ENCODE measurements at places on chromosomes 4 and X.

DNA sequence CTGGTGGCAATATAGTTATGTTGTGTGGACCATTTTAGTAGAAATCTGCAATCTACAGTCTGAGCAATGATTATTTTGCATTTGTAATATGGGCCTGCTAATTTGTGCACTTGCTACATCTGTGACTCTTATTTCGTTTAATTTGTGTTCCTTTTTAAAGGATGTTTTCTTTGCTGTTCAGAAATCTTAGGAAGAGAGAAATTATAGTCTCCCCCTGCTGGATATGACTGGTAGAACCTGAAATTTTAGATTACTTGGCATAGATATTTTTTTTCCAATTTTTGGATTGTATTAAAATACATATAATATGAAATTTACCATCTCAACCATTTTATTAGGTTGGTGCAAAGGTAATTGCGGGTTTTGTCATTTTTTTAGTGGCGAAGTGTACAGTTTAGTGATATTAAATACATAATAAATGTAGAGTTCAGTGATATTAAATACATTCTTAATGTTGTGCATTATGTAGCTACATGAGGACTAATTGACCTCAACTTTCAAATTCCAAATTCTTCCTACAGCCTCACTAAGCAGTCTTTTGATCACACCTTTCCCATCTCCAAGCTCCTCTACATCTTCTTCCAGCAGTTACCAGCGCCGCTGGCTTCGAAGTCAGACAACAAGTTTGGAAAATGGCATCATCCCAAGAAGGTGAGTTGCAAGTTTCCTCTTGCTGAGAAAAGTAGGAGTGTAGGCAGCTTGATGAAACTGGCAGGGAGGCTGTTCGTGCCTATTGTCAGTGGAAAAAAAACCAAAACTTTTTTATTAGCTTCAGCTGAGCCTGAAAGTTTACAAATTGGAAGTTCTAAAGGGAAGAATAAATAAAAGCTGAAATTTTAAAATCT is 82.2 kb downstream of the FNIP2 start:
- no peak for DNase-seq

DNA sequence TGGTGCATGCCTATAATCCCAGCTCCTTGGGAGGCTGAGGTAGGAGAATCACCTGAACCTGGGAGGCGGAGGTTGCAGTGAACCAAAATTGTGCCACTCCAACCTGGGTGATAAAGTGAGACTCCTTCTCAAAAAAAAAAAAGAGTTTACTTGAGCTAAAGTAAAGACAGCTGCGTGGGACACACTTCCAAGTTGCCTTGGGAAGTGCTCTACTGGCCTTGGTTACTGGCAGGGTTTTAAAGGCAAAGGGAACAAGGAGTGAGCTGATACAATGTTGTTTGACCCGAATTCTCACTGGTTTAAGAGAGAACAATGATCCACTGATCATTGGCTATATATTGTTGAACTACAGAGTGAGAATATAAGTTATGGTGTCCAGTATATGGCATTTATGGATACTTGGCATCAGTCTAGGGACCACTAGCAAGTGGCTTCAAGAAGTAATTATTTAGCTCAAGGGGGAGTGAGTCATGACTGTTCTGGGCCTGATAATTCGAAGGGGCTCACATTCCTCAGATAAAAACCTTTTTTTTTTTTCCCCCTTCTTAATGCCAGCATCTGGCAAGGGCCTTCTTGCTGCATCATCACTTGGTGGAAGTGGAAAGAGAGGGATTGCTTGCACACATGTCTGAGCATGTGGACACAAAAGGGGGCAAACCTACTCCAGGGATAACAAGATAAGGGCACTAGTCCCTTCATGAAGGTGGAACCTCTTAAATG is 32.3 kb downstream of the GRK4 start:
- DNase-seq, result no peak

GRCh38 chr4:183263787-183264386 is 56.2 kb downstream of the CLDN22 start:
- DNase-seq, result no peak

GRCh38 chr4:118113220-118113619 is 78.9 kb downstream of the NDST3 start:
- no peak for DNase-seq

- no peak for DNase-seq
Measured at GRCh38 chrX:109537324-109537665, 651 bp downstream of the NXT2 start.

DNA sequence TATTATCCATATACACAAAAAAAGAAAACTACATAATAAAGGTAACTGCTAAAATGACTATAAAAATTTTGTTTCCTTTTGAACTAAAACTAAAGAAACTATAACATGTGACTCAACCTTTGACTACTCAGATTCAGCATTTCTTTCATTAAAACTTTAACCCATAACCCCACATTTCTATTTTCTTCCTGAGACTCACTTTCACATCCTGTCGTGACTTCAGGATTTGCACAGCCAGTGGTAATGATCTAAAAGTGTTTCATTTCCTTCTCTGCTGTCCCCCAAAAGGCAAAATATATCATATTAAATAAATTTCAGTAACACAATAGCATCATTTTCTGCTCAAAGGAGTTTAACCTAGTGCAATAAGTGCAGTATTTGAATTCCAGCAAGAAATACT is 1022.4 kb upstream of the DIAPH2 start:
- no peak for DNase-seq

DNA sequence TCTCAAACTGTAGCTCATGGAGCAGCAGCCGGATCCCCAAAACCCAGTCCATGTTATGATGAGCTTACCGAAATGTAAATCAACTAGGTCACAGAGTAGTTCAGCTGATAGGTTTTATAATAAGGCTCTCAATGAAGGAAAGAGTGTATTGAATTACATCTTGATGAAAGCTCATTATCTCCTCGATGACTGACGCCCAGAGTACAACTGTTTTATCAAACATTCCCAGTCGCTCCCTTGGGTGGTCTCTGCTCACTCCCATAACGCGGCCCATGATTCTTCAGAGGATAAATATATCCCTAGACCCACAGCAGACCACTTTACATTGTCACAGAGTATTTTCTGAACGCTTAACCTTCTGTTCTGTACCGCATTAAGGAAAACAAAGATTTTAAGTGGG is 452.3 kb upstream of the GALNT7 start:
- DNase-seq, result no peak

- DNase-seq, result no peak
Measured at GRCh38 chrX:16186380-16187007, 19.2 kb downstream of the MAGEB17 start.

- no peak for DNase-seq
Measured at GRCh38 chrX:78378476-78379115, 51.2 kb upstream of the CYSLTR1 start.

DNA sequence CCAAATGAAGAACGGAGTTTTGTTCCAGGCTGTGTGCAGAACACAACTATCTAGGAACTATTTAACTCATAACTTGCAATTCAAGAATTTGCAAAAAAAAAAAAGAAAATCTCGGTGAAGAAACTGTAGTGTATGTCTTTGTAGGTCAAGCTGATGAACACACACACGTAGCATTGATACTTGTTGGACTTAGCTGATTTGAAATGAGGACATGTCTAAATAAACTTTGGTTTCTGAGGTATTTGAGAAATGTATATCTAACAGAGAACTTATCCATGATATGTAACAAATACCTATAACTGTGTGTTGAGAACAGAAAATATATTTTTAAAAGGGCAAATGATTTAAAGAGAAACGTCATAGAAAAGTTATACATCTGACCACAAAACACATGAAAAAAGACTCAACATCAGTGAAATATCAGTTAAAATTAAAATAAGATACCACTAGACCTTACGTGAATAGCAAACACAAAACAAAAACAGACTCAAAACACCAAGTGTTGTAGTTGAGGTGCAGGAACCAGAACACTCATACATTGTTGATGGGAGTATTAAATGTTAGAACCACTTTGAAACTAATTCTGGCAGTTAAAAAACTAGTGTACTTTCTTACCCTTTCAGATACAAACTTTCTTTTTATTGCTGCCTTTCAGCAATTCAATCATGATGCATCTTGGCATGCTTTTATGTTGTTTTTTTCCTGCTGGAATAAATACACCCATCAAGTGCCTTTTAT is 1535.8 kb upstream of the PCDH10 start:
- DNase-seq, result no peak

DNA sequence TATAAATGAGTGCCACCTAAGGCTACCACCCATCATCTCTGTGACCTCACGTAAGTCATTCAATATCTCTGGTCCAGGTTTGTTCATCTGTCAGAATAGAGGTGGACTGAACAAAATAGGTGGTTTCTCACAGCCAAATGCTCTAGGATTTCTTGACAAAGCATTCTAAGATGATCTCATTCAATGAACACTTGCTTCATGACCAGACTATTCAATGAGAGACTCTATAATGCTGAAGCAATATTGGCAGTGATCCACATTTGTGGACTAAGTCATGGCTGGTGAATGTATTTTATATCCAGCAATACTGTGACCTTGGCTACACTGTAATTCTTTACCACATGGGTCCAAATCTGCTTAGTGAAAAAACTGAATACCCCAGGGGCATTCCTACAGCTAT is 37.9 kb downstream of the LDB2 start:
- no peak for DNase-seq

- DNase-seq, result no peak
Measured at GRCh38 chrX:13279279-13280018, 40.4 kb downstream of the ATXN3L start.

- no peak for DNase-seq
Measured at GRCh38 chr4:99135541-99136162, 8.4 kb downstream of the ADH4 start.

DNA sequence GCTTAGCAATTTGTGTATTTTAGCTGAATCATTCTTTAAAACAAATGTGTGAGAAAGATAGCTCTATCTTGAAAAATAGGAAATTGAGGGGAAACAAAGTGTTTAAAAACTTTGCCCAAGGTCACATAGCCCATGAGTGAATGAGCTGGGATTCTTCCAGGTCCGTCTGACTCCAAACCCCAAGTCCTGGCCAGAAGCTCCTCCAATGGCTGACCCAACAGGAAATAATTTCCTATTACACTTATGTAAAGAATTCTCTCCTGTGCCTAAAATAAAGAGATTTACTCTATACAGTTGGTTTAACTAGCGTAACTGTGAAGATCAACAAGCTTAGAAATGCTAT is 287.6 kb downstream of the ARHGAP24 start:
- DNase-seq, result no peak

GRCh38 chr4:121076416-121076815 is 4.1 kb upstream of the NDNF start:
- DNase-seq, result no peak

GRCh38 chrX:50638123-50638522 is 167.5 kb upstream of the DGKK start:
- DNase-seq, result no peak

GRCh38 chrX:25020905-25021449 is 5.2 kb upstream of the ARX start:
- DNase-seq, result no peak

DNA sequence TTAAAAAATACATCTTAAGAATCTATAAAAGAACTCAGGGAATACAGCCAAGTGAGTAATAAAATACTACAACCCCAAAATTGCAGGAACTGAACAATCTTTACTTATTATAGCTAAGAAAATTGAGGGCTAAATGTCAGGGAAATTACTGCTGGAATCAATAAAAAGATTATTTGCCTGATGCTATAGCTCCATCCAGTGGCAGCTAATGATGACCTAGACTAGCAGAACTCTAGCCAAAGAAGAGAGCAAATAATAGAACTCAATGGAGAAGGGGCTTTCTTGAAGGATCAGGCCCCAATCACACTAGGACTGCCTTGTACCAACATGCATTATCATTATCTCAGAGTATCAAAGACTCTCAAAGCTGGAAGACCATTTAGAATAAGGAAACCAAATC is 85.0 kb upstream of the FAM241A start:
- DNase-seq, result no peak

- no peak for DNase-seq
Measured at GRCh38 chrX:110541266-110541665, 182.6 kb downstream of the RTL9 start.

- no peak for DNase-seq
Measured at GRCh38 chr4:26176598-26177149, 144.1 kb upstream of the RBPJ start.

GRCh38 chr4:107877361-107877760 is 52.6 kb downstream of the SGMS2 start:
- no peak for DNase-seq

DNA sequence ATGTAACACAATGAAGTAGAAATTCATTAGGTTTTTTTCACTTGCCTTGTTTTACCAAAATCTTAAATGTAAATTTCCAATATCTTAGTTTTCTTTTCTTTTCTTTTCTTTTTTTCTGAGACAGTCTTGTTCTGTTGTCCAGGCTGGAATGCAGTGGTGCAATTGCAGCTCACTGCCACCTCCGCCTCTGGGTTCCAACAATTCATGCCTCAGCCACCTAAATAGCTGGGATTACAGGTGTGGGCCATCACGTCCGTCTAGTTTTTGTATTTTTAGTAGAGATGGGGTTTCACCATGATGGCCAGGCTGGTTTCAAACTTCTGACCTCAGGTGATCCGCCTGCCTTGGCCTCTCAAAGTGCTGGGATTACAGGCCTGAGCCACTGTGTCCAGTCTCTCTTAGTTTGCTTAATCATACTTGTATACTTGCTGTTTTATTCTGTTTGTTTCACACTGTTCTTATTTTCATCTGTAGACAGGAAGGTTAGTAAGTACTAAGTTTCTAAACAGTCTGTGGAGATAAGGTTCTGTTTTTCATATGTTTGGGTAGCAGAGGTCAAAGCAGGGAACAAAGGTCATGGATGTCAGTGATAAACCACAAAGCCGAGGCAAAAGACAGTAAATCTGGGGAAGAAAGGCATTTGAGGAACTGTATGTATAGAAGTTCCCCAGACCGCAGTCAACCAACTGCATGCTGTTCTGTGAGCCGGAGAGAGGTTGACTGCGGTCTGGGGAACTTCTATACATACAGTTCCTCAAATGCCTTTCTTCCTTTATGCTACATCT is 129.1 kb downstream of the CBR4 start:
- DNase-seq, result no peak

DNA sequence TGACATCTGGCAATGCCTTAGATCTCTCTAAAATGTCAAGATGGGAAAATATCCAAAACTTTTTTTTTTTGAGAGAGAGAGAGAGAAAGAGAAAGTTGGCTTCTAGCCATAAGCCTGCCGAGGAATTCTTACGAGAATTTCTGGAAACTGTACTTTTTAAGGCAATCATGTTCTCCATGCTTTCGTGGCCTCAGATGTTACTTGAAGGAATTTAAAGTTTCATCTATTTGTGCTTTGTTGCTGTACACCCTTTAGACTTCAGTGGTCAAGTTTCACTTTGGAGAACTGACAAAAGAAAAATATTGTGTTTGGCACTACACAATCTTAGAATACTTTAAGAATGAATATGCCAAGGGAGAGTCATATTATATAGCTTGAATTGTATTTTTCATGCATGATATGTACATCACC is 53.9 kb downstream of the FAT4 start:
- DNase-seq, result no peak

- no peak for DNase-seq
Measured at GRCh38 chr4:87985887-87986200, 10.3 kb downstream of the SPP1 start.

GRCh38 chrX:139640259-139640658 is 67.7 kb downstream of the MCF2 start:
- no peak for DNase-seq

GRCh38 chr4:185737489-185738037 is 74.4 kb downstream of the SORBS2 start:
- DNase-seq, result no peak

GRCh38 chrX:120377715-120378114 is 15.8 kb downstream of the ATP1B4 start:
- DNase-seq, result no peak

- no peak for DNase-seq
Measured at GRCh38 chrX:9875801-9876200, 89.6 kb downstream of the SHROOM2 start.

GRCh38 chr4:115865736-115866135 is 752.3 kb upstream of the NDST4 start:
- DNase-seq, result no peak
